ENCODE measurements at places on chromosomes 7 and 10.

GRCh38 chr10:122126763-122127659, 138.0 kb downstream of the TACC2 start:
- DNase-seq, result no peak

DNA sequence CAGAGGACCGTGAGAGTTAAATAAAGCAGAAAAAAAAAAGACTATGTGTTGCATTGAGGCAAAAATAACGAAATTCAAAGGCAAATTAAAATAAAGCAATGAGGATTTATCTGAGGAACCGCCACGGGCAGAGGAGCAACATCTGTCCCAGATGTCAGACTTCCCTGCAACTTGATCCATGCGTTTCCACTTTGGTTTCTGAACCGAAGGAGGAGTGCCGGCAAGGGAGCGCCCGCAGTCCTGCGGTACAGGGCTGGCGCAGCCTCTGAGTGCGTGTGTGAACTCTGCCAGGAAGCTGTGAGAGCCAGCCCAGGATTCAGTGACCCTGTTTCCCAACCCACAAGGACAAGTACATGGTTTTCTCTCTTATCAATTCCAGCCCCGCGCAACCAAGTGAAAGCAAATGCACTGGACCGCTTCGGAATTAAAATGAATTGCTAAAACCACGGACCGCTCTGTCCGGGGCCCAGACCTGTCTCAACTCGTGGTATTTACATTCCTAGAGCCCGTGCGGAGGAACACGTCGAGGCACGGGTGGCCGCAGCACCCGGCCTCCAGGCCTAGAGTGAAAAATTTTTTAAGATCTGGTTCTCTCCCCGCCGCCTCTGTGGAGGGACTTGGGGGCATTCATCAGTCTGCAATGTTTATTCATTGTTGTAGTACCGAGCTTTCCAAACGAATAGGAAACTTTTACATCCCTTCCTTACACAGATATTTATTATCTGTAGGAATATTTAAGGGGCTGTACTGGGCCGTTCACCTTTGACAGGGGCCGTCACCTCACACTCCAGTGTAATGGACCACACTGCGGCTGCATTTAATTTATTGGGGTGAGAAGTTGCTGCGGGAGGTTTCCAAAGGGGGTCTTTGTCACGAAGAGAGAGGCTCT, 291.5 kb upstream of the NFE2L3 start:
- peak; percentile 57 for DNase-seq

DNA sequence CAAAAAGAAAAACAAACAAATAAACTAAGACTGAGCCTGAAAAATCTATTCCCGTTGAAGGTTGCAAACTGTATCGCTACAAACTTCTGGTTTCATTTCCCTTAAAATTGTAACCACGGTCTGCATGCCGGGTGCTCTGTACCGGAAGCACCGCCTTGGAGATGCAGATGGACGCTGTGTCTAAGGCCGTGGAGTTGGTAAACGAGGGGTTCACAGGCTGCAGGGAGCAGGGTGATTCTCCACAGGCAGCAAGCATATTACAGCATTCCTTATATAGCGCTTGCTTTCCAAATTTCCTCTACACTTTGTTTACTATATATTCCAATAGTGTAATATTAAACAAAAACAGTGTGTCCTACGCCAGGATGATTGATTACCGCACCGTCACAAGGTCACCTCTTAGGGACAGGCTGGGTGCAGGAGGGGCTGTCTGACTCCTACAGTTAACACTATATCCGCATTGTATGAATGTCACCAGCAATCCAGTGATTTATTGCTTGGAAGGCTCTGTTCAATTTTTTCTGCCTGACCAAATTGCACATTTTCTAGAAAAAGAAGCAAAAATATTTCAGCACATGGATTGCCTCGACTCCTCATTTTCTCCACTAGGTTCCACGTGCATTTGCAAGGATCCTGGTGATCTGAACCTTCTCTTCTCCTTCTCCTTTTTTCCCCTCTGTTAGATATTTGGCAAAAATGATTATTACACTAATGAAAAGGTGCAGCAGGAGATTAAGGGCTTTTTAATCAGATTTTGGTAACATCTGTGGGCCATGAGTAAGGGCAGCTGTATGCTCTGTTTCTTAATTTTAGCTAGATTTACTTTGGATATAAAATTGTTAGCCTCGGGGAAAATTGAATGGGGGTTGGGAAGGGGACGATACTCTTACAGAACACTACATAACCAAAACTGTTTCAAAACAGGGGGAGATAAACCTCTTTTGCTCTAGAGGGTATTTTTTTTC, 325.8 kb upstream of the MGMT start:
- DNase-seq, result no peak

GRCh38 chr7:12578930-12579640, 8.6 kb downstream of the SCIN start:
- no peak for DNase-seq

GRCh38 chr10:12704488-12704887, 297.0 kb downstream of the CCDC3 start:
- no peak for DNase-seq

- DNase-seq, result peak; percentile 74
These were observed 223.7 kb downstream of the LHFPL3 start for GRCh38 chr7:104552102-104552501.

DNA sequence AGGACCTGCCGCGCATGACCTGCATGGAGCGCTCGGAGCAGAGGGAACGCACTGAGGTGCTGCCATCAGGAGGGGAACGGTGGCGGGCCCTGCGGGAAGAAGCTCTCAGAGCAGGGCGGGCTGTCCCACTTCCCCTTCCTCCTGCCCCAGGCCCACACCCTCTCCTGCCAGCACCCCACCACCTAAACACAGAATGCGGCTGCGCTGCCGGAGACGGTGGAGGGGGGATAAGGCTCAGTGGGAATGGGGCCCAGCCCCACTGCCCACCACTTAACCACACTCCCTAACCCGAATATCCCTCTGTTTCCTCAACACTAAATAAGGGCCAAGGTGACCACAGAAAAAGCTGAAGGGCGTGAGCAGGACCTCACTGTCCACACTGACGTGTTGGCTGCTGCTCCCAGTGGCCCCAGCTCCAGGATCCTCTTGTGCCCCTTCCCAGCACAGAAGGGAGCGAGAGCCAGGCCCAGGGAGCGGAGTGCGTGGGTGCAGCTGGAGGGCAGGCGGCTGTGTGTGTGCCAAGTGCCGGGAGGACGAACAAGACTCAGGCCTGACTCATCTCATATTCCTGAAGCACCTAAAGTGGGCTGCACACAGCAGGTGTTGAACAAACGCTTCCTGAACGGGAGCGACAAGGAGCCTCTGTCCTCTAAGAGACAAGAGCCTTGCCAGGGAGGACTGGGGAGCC, 116.8 kb downstream of the MAD1L1 start:
- no peak for DNase-seq

DNA sequence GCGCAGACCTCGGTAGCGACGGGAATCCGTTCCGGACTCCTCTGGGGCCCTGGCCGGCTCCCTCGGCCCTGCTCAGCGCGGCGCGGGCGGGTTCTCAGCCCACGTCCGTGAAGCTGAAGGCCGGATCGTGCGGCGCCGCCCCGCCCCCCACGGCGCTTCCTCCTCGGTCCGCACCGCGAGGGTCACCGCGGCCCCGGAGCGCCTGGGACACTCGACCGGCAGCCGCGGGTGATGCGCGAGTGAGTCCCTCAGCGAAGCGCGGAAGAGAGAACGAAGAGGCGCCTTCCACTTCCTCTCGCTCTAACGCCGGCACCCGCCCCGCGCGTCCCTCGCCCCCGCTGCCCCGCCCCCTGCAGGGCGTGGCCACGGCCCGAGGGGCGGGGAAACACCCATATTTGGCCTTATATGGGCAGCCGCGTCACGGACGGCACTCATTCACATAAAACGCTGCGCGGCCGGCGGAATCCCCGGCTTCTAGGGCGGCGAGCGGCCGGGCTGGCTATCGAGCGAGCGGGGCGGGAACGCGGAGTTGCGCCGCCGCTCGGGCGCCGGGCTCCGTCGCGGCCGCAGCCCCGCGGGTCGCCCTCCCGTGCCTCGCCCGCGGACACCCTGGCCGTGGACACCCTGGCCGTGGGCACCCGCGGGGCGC, at the start of gene DUSP5:
Gene DUSP5 (plus strand): TSS at position 470 of the 649 bp plus-strand sequence. CDS start 215 bp downstream, outside the sequence.
- peak; percentile 96 for DNase-seq

GRCh38 chr10:108352771-108353170, 1188.3 kb upstream of the SORCS1 start:
- no peak for DNase-seq

DNA sequence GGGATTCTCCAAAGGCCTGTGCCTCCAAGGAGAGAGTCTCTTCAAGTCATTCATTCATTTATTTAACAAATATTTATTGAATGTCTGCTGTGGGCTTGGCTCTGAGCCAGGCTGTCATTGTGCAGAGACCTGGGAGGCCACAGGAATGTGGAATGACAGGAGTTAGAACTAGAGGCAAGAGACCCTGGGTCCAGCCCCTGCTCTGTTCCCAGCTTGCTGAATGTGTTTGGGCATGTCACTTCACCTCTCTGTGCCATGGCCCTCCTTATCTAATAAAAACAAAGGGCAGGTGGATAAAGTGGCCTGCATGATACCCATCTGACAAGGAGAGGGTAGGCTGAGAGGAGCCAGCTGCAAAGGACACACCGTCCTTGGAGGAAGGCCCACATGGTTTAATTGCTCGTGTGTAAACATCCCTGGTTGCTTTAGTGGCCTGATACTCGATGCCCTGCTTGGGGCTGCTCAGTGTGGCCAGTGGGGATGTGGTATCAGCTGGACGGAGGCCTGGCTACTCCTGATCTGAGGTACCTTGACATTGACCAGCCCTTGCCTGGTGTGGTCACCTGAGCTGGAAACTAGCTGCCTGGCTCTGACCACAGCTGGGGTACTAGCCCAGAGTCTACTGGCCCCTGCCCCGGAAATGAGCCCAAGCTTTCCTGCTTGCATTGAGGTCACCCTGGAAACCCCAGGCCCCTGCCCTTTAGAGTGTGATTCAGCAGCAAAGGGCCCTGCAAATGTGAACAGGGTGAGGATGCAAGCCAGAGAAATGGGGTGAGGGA, 116.2 kb downstream of the CDH23 start:
- no peak for DNase-seq

GRCh38 chr7:124781418-124781817, 15.8 kb upstream of the GPR37 start:
- DNase-seq, result no peak

- DNase-seq, result no peak
These were observed 12.7 kb upstream of the DOCK1 start for GRCh38 chr10:126892226-126893175.

GRCh38 chr10:97612386-97612785, 20.9 kb downstream of the MORN4 start:
- no peak for DNase-seq

DNA sequence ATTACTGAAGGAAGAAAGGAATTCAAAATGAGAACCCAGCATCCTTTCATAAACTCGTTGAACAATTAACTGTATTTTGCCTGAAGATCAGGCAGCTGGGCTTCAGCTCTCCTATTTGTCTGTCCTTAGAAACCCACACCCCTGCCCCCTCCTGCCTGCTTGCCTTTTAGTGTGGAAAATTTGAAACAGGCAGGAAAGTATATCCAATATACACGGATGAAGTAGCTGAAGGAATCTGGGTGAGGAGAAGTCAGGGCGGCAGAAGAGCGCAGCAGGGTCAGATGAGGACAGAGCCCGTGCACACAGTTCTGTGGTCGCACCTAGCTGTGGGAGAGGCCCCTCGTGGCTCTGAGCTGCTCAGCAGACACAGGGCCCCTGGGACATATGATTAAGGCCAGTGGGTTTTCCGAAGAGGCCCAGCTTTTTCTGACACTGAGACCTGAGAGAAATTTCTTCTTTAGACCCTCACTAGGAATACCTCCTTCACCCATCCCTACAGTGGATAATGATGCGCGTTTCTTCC, 87.9 kb downstream of the ACTR3B start:
- DNase-seq, result no peak

DNA sequence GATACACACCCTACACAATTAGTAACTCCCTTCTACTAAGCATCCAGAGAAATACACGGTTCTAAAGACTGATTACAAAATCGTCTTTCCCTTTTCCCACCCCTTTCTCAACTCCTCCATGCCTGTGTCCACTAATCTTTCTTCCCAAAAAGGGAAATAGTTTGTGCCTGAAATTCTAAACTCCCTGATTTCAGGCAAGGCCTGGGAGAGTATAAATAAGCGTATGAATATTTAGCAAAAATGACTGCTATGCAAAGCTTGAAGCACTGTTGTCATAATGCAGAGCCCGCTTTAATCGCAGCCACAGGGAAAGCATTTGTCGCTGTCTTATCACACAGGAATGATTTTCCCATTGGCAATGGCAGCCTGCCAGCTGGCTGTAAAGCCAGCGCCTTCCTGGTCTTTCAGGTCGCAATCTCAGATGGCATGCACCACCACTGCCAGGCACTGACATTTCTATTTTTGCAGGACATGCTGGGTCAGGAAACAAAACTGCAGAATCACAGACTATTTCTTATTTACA, 142.9 kb upstream of the PCGF5 start:
- no peak for DNase-seq

- DNase-seq, result no peak
These were observed 32.2 kb upstream of the MACC1 start for GRCh38 chr7:20249376-20249775.

GRCh38 chr10:53808677-53809372, 992.2 kb downstream of the PCDH15 start:
- no peak for DNase-seq

DNA sequence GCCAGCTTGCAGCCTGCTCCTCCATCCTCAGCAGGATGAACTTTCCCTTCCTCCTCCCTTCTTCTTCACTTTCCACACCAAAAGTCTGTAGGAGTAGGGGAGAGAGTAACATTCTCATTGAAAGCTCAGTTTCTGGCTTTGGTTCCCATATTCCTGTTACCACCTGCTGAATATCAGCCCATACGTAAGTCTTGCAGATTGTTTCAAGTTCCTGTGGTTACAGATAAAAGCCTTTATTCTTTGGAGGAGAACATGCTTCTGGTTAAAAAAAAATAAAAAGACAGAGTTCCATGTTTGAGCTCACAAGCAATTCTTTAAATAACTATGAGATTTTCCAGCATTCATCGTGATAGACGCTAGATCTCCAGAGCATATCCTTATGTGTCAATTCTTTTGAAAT, 637.3 kb downstream of the SUGCT start:
- no peak for DNase-seq

DNA sequence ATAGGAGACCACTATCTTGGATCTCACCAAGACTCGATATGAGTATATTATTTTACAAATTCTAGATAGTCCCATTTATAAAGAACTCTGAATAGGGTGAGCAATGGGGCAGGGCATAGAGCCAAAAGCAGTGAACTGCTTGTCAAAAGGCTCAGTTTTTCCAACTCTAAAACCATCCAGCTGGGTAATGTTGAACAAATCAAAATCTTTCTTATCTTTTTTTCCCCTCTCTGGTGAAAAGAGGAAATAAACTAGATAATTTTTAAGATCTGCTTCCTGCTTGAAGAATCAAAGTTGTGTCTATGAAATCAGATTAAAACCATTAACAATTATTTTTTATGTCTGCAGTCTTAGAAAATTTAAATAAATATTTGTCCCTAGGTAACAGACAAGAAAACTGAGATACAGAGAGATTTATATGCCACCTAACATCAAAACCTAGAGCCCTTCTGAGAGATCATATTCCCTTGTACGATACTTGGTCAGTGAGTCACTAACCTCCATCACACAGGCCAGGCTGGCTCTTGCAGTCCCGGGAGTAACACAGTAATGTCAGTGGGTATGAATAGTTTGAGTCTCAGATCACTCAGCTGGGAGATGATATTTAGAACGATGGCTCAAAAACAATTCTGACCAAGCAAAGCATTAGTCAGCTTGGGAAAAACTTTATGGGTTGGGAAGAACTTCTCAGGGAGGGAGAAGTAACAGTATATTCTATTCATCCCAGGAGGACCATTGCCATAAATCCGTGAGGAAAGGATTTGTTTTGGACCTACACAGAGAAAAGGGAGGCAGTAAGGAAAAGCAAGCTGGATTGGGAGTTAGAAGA, 178.8 kb downstream of the REEP3 start:
- DNase-seq, result no peak

GRCh38 chr7:5633161-5634106, 148.0 kb downstream of the RNF216 start:
- DNase-seq, result peak; percentile 62
